ENCODE measurements at places on chromosomes 6 and 20.

- no peak for DNase-seq
Measured at GRCh38 chr20:40309731-40310130, 379.3 kb downstream of the MAFB start.

DNA sequence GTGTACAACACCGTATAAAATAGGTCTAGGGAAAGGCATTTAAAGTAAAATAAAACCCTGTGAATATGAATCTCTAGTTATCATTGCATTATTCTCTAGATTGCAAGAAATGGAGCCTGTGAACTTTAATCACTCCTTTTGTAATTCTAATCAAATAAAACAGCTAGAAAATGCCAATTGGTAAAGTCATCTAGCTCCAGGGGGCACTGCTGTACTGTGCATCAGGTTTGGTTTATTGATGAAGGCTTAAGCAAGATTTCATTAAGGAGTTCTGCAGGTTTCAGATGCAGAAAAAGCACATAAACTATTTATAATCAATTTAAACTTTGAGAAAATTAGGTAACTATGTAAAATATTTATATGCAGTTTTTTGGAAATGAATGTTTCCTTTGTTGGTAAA, 645.0 kb downstream of the PHF3 start:
- peak; percentile 47 for DNase-seq

- DNase-seq: no peak
Measured at GRCh38 chr20:4344670-4345069, 329.3 kb upstream of the RNF24 start.

DNA sequence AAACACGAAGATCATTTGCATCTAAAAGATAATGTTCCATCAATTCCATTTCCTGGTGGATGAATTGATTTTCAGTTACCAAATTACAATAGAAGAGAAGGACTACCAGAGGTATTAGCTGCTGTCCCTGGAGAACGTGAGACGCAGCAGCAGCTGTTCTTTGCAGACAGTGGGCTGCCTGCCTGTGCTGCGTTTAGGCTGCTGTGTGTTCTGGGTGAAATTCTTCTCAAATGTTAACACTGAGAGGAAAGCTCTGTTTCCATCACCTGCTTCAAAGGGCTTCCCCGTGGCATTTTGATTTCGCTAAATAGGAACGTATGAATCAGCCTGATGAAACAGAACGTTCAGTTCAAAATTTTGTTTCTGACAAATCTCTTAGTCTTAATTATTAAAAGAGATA, 362.2 kb downstream of the C6orf118 start:
- no peak for DNase-seq

GRCh38 chr6:26199057-26199772, 112.0 kb downstream of the HFE start:
- peak; percentile 92 for DNase-seq

DNA sequence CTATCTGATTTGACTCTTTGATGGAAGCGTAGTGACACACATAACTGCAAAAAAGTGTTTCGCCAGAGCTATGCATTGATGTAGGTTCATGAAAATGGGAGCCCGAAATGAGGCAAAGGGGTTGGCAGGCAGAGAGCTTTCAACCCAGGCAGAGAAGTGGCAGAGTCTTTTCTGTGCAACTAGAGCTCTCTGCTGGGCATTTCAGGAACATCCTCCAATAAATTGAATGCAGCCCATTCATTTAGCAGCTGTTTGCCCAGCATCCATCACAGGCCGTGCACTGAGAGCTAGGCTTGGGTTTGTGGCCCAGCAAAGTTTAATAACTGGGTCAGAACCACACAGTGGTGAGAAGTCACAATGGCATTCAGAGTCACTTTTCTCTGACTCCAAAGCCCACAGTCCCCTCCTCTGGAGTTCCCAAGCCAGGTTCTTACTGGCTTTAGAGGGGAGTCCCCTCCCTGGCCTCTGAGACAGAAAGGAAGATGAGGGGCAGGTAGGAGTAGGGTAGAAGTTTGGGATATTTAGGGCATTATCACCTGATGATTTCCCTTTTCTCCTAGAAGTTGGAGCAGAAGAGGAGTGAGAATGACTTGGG, 31.8 kb upstream of the ELMO2 start:
- DNase-seq: peak; percentile 62

DNA sequence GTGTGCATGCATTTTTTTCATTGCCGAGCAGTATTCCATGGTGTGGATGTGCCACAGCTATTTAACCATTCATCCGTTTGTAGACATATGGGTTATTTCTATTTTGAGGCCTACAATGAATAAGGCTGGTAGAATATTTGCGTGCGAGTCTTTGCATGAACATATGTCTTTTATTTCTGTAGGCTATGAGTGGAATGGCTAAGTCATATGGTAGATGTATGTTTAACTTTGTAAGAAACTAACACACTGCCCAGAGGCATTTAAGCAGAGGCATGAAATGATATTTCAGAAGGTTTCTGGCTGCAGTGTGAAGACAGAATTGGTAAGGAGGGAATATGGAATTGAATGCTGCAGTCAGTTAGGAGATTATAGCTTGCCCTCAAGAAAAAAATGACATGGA, 457.4 kb upstream of the CDH4 start:
- DNase-seq: no peak

DNA sequence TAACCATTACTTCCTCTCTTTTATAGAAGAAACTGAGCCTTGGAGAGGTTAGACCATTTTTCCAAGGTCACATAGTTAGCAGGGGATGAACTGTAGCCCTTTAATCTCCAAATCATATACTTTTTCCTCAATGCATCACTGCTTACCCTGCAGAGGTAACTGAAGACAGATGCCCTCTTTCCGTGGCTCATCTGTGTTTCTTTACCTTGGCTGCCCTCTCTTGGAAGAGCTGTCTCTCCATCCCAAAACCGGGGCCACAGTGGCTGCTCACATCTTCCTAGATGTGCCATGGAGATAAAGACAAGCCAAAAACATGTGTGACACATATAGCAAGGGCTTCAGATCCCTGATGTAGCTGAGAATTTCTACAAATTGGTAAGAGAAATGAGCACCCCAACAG, 581 bp upstream of the ALDH8A1 start:
- no peak for DNase-seq

DNA sequence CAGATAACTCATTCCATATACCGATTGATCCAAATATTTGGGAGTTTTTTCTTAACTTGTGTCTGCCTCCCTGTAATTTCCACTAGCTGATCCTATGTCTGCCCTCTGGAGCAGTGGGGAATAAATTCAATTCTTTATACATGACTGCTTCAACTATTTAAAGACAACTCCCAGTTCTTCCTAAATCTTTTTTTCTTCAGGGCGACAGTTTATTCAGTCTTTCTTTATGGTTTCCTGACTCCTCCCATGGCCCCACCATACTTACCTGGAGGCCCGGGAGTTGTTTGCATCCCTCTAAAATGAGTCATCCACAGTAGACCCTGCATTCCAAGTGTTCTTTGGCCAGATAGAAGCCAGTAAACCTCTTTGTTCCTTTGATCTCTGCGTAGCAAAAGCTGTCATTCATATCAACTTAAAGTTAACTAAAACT, 73.6 kb downstream of the LCA5 start:
- DNase-seq: no peak

DNA sequence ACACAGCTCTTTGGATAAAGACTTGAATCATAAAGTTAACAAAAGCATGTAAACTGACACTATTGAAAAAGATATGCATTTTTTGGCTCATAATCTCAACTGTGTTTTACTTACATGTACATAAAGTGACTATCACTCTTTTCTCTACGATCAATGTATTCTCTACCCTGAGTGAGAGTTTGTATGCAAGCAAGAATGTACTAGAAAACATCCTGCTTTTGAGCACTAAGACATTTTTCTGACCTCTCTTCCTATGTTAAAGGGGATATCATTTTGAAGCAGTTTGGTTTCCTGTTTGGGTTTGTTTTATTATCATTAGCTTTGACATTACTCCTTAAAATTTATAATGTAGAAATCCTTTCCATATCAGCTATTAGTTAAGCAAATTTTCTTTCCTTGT, 910.8 kb downstream of the C6orf118 start:
- no peak for DNase-seq

DNA sequence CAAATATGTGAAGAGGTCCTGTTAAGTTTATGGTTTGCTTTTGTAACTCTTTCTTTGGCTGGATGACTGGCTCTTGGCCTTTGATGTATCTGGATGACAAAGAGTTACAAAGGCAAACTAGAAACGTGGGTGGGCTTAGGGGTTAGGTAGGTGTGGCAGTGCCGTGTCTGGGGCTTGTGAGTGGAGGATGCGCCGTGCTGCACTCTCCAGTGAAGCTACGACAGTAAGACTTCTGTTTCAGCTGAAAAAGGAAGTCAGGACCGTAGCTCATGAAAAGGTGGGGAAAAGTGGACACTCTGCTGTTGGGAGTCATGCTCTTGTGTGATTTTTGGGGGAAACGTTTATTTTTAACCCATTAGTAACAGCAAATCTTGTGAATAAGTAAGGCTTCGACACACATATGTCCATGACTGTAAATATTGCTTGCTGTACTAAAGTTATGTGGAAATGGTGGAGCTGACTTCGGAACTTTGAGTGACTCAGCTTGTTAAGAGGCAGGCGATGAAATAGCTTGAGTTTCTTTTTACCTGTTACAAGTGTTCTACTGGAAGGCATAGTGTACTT, 45.6 kb downstream of the DUSP22 start:
- no peak for DNase-seq

DNA sequence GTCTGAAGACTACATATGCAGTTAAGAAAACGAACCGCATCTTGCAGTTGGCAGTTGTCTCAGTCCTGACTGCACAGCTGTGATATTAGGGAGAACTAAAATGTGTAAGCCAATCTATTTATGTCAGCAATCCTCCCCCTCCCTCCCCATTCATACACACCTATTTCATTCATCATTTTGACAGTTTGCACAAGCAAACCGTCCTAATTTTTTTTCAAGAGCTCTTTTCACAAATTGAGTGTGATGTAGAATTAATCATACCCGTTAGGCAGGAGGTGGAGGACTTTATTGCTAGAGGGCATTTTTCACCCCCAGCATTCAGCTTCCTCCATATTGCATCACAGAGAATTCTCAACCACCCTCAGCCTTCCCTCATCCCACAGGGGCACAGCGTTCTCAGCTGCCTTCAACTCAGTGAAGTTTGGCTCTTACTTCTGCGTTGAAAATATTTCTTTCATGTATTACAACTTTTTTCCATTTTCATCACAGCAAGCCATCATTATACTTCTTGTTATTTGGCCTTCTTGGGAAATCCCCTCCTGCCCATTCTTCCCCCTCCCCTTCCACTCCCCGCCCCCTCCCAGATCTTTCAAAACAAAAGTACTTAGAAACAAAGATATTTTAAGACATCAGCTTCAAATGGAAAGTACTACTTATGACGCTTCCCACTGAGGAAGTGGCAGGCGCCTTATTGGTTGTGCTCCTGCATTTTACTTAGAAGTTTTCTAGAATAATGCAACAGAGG, 37.5 kb downstream of the NOX3 start:
- peak; percentile 80 for DNase-seq

DNA sequence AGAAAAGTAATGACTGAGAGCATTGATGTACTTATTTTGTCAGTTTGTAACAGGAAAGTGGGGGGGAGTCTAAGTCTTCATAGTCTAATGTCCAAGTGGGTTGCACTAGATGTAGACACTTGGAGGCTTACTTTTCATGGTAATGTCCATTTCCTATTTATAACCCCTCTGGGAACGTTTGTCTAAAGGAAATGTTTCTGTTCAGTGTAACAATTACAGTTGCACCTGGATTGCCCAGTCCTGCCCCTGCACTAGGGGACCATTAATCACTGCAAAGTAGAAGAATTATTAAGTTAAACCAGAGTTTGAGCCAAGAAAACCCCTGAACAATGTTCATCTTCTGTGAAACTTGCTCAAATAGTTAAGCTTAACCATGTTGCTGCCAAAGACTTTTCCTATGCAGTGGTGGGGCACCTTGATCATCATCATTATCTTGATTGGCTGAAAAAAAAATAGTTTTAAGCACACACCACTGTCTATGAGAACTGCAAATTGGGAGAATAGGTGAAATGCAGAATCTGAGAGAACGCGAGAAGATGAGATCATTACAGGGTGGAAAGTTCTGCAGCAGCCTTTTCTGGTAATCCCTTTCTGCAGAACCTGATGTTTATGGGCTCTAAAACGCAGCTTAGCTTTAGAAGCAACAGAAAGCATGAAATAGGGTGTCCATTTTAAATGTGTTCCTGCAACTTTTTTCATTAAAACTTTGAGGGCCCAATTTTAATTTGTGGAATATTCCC, 106.0 kb downstream of the ZNF217 start:
- no peak for DNase-seq

DNA sequence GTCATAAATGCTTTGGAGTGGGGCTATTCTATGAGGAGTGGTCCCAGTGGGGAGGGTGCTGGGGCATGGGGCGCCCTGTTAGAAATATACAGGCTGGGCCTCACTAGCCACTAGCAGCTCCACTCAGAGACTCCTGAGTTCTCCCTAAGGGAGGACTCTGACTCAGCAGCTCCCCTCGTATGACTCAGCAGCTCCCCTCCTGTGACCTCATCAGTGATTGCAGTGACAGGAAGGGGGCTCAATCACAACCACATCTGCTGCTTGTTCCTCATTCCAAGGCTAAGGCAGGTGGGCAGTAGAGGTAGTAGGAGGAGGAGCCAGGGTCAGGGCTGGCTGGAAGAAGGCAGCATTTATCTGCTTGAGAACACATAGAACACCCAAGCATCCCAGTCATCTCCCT, 73.7 kb downstream of the PRND start:
- peak; percentile 91 for DNase-seq

- DNase-seq: peak; percentile 14
Measured at GRCh38 chr6:100344321-100344720, 120.4 kb downstream of the SIM1 start.

- DNase-seq: peak; percentile 84
Measured at GRCh38 chr6:39530201-39530759, 194.9 kb downstream of the KIF6 start.

DNA sequence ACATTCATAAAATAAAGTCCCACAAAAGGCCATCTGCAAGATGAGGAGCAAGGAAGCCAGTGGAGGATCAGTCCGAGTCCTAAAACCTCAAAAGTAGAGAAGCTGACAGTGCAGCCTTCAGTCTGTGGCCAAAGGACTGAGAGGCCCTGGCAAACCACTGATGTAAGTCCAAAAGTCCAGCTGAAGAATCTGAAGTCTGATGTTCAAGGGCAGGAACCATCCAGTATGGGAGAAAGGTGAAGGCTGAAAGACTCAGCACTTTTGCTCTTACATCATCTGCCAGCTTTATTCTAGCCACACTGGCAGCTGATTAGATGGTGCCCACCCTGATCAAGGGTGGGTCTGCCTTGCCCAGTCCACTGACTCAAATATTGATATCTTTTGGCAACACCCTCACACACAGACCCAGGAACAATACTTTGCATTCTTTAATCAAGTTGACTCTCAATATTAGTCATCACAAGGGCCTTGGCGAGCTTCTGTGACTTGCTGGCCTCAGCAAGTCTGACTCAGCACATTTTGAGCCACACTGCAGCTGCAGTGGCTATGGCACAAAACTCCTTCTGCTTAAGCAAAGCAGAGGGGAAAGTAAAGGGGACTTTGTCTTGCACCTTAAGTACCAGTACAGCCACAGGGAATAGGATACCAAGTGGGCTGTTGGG, 1370.3 kb upstream of the CITED2 start:
- DNase-seq: peak; percentile 75

- DNase-seq: no peak
Measured at GRCh38 chr6:141242957-141243356, 889.8 kb upstream of the GJE1 start.

- DNase-seq: no peak
Measured at GRCh38 chr6:47207261-47207660, 102.4 kb downstream of the TNFRSF21 start.
